ENCODE measurements at places on chromosomes 3 and 15. TPM values are rescaled to one million over a fixed set of nuclear protein-coding genes. Genes with fewer than 3 reads are reported as not detected.
A peak's percentile ranks its signal among the peaks of the same experiment; 100 is the strongest.

- peaks cover 7% of the 10 kb centered on the region for H3K36me3 ChIP-seq
- no peaks in the 10 kb centered on the region for H3K27me3 ChIP-seq
- H3K4me3 ChIP-seq, result no peak overlapping the region
- no peak overlapping the region for H3K27ac ChIP-seq
- H3K4me1 ChIP-seq, result no peaks in the 10 kb centered on the region
These were observed 33.7 kb downstream of the UQCC5 start for GRCh38 chr3:52570076-52570475.

The TEX55 gene
- total RNA-seq, result not detected

DNA sequence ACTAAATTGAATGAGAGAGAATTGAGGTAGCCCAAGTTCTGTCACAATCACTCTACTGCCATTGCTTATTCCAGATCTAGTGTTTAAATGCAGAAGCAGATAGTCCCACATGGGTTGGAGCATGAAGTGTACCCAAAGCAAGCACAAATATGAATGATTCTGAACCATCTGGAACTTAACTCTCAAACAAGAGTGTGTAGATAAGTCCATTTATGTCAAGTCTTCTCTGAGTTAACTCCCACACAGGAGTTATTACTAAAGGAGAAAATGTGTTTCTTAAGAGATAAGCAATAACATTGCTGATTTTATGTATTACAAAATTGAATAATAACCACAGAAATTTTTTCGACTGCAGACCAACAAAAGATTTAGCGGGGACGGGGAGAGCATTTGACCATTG, 33.6 kb downstream of the PAQR9 start:
- H3K4me1 ChIP-seq, result no peaks in the 10 kb centered on the region
- no peaks in the 10 kb centered on the region for H3K27me3 ChIP-seq
- no peaks in the 10 kb centered on the region for H3K36me3 ChIP-seq
- DNase-seq, result no peak
- H3K27ac ChIP-seq, result no peak overlapping the region

The TTLL13 gene
- not detected for total RNA-seq

DNA sequence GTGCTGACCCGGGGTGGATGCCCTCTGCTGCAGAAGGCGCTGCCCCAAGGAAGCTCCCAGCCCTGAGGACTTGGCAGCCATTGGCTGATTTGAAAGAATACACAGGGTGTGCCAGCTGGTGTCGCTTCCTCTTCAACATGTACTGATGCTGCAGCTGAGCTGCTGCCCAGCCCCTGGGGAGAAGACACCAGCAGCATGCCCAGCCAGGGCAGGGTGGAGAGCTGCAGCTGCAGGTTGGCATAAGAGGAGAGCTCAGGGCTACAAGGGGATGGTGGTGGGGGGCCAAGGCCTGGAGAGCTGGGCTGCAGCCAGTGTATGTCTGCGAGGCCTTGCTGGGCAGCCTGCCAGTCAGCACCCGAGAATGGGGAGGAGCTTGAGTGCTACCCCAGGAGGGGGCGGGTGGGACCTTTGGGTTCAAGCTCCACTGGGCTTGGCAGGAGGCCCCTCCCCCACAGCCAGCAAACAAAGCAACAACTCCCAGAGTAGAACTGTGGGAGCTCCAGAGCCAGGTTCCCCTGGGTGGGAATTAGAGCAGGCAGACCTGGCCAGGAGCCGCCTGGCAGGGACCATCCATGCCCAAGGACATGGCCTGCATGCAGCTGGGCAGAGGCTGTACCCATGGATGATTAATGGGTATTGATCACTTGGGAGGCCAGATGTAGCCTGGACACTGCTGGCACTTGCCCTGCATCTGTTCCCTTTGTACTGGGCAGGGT, 9.2 kb upstream of the SEMA4B start:
- H3K4me3 ChIP-seq, result no peak overlapping the region
- H3K27me3 ChIP-seq, result no peaks in the 10 kb centered on the region
- H3K27ac ChIP-seq, result no peak overlapping the region
- H3K36me3 ChIP-seq, result no peaks in the 10 kb centered on the region
- DNase-seq, result peak; percentile 82

GRCh38 chr3:73086071-73086494, 24.6 kb downstream of the EBLN2 start:
- H3K27me3 ChIP-seq, result no peaks in the 10 kb centered on the region
- H3K27ac ChIP-seq, result no peak overlapping the region
- no peaks in the 10 kb centered on the region for H3K4me1 ChIP-seq

GRCh38 chr3:57041674-57042073, 18.8 kb upstream of the SPATA12 start:
- no peak overlapping the region for H3K4me3 ChIP-seq
- H3K4me1 ChIP-seq, result no peaks in the 10 kb centered on the region

DNA sequence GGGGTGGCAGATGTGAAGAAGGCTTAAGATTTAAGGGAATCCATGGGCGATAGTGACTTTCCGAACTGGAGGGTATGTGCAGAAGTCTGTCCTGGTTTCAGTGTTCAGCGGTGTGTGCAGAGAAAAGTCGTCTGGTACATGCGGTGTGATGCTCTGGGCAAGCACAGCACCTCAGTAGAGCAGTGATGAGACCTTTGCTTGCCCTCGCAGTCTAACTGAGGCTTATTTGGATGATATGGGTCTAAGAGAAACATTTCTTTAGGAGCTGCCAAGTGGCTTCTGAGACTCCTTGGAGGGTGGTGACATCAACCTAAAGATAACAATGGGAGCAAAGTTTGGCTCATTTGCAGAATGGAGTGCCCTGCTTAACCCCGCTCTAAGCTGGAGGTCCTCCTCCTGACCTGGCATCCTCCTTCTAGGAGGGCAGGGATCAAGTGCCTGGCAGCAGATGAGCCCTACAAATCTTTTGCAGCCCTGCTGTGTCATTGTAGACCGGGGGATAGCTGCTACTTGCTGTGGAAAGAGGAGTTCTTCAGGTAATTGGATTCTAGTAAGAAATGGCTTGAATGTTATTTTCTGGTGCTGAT, 228.1 kb upstream of the AZI2 start:
- no peak for DNase-seq
- peak overlapping the region; percentile 22 for H3K27ac ChIP-seq
- no peaks in the 10 kb centered on the region for H3K36me3 ChIP-seq
- peak overlapping the region; percentile 70 for H3K4me3 ChIP-seq

GRCh38 chr3:177426878-177427495, 229.7 kb upstream of the TBL1XR1 start:
- H3K27ac ChIP-seq, result no peak overlapping the region
- no peak overlapping the region for H3K4me3 ChIP-seq
- H3K36me3 ChIP-seq, result no peaks in the 10 kb centered on the region
- no peak for DNase-seq

GRCh38 chr3:124358156-124358555, 366.2 kb upstream of the ROPN1 start:
- no peak overlapping the region for H3K4me3 ChIP-seq
- H3K4me1 ChIP-seq, result peaks cover 4% of the 10 kb centered on the region
- no peak for DNase-seq
- no peak overlapping the region for H3K27ac ChIP-seq

The SH2D7 gene
- not detected for total RNA-seq

The ECE2 gene
- total RNA-seq, result not detected

DNA sequence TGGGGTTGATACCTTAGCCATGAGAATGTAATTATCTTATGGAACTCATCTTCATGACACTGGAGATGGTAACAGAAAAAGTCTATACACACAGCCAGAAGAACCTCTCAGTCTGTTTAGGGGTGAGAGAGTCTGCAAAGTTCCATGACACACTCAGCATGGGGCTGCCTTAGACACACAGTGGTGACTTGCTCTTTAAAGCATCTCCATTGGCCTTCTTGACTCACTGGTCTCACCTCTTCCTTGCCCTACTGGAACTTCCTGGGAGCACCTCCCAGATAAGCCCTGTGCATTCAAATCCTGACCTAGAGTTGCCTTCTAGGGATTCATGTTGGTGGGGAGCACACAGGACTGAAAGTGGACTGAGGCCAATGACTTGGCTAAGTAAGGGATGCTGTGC, 9.3 kb downstream of the MAGI1 start:
- no peak overlapping the region for H3K4me3 ChIP-seq
- no peaks in the 10 kb centered on the region for H3K36me3 ChIP-seq
- DNase-seq, result no peak
- H3K27ac ChIP-seq, result no peak overlapping the region
- no peaks in the 10 kb centered on the region for H3K27me3 ChIP-seq

- H3K4me3 ChIP-seq, result no peak overlapping the region
- no peaks in the 10 kb centered on the region for H3K36me3 ChIP-seq
- no peak overlapping the region for H3K27ac ChIP-seq
- DNase-seq, result no peak
- H3K4me1 ChIP-seq, result peaks cover 4% of the 10 kb centered on the region
These were observed 559.3 kb downstream of the MECOM start for GRCh38 chr3:169103951-169104941.

DNA sequence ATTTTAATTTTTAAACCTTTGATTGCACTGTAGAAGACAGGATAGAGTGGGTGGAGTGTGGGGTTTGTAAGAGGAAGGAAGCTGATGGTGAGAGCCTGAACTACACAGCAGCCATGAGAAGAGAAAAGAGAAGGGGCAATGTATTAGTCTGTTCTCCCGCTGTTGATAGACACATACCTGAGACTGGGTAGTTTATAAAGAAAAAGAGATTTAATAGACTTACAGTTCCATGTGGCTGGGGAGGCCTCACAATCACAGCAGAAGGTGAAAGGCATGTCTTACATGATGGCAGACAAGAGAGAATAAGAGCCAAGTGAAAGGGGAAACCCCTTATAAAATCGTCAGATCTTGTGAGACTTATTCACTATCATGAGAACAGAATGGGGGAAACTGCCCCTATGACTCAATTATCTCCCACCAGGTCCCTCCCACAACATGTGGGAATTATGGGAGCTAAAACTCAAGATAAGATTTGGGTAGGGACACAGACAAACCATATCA, 37.3 kb downstream of the STARD5 start:
- no peak overlapping the region for H3K4me3 ChIP-seq
- DNase-seq, result no peak
- H3K4me1 ChIP-seq, result no peaks in the 10 kb centered on the region
- H3K27ac ChIP-seq, result no peak overlapping the region
- no peaks in the 10 kb centered on the region for H3K27me3 ChIP-seq
- H3K36me3 ChIP-seq, result no peaks in the 10 kb centered on the region

DNA sequence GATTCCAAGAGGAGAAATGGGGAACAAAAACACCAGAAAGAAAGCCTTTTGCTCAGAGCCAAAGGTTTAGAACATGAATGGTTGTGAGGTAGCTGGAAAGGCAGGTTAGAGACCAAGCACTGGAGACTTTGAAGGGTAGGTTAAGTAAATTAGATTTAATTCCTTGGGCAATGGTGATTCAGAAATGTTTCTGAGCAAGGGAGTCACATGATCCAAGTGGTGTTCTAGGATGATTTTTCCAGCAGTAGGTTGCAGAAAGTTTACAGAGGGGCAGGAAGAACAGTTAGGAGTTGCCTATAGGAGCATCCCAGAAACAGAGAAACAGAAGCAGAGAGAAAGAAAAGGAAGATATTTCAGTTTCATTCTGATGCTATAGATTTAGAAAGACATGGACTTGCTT, 139.8 kb downstream of the WDR76 start:
- DNase-seq, result no peak
- no peak overlapping the region for H3K4me3 ChIP-seq
- no peaks in the 10 kb centered on the region for H3K36me3 ChIP-seq
- no peak overlapping the region for H3K27ac ChIP-seq
- no peaks in the 10 kb centered on the region for H3K27me3 ChIP-seq

- H3K4me1 ChIP-seq, result no peaks in the 10 kb centered on the region
- no peaks in the 10 kb centered on the region for H3K27me3 ChIP-seq
- DNase-seq, result no peak
- peak overlapping the region; percentile 84 for H3K27ac ChIP-seq
These were observed 3.8 kb downstream of the BHLHE40 start for GRCh38 chr3:4982773-4983738.

- no peaks in the 10 kb centered on the region for H3K27me3 ChIP-seq
- DNase-seq, result no peak
- no peak overlapping the region for H3K4me3 ChIP-seq
- H3K4me1 ChIP-seq, result no peaks in the 10 kb centered on the region
- no peak overlapping the region for H3K27ac ChIP-seq
- H3K36me3 ChIP-seq, result no peaks in the 10 kb centered on the region
These were observed 664.4 kb upstream of the CBLB start for GRCh38 chr3:106533093-106533787.

The LTF gene
- total RNA-seq, result 5.5 TPM

All from aorta (tissue), 5 donors.